CD4-positive, alpha-beta T cell treated with Interleukin-15 for 1 hour (primary cell): ENCODE measurements at places on chromosomes 1 and 21.
A peak's percentile ranks its signal among the peaks of the same experiment; 100 is the strongest.

- DNase-seq, result no peak
Measured at GRCh38 chr1:12580054-12580887, 37.7 kb downstream of the DHRS3 start.

GRCh38 chr1:71273334-71273733 lies 192.5 kb upstream of the ZRANB2 start:
- no peak for DNase-seq

GRCh38 chr1:73914951-73915350 lies 283.0 kb downstream of the LRRIQ3 start:
- no peak for DNase-seq

- DNase-seq, result no peak
Measured at GRCh38 chr1:227880342-227880924, 65.0 kb downstream of the PRSS38 start.

DNA sequence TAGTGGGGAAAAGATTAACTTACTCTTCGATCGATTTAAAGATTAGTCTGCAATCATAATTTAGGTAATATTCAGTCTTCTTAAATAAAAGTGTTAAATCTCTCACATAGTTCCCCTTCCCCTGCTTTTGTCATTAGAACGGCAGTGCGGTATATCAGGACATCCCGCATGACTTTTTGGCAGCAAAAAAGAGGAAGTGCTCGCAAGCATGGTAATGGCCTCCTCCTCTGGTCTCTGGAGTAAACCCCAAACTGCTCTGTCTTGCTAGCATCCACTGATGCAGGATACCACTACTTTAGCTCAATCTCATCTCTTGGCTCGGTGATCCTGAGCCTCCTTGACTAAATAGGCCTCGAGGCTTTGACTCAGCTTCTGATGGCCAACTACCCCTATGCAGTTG lies 78.7 kb upstream of the VAV3 start:
- peak; percentile 63 for DNase-seq

GRCh38 chr1:28328228-28328648 lies 602 bp upstream of the MED18 start:
- DNase-seq, result no peak

- no peak for DNase-seq
Measured at GRCh38 chr1:15168479-15168878, 14.9 kb downstream of the TMEM51 start.

GRCh38 chr1:116311756-116312680 lies 61.0 kb upstream of the ATP1A1 start:
- no peak for DNase-seq

DNA sequence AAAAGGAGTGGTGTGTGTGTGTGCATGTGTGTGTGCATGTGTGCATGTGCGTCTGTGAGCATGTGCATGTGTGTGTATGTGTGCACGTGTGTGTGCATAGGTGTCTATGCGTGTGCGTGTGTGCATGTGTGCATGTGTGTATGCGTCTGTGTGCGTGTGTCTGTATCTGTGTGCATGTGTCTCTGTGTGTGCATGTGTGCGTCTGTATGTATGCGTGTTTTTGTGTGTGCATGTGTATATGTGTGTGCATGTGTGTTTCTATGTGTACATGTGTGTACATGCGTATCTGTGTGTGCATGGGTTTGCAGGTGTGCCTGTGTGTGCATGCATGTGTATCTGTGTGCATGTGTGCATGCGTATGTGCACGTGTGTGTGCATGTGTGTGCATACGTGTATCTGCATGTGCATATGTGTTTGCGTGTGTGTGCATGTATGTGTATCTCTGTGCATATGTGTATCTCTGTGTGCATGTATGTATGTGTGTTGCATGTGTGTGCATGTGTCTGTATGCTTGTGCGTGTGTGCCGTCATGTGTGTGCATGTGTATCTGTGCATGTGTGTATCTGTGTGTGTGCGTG lies 77.9 kb downstream of the TCP10L start:
- DNase-seq, result no peak

- no peak for DNase-seq
Measured at GRCh38 chr1:183699616-183700160, 46.6 kb upstream of the APOBEC4 start.

DNA sequence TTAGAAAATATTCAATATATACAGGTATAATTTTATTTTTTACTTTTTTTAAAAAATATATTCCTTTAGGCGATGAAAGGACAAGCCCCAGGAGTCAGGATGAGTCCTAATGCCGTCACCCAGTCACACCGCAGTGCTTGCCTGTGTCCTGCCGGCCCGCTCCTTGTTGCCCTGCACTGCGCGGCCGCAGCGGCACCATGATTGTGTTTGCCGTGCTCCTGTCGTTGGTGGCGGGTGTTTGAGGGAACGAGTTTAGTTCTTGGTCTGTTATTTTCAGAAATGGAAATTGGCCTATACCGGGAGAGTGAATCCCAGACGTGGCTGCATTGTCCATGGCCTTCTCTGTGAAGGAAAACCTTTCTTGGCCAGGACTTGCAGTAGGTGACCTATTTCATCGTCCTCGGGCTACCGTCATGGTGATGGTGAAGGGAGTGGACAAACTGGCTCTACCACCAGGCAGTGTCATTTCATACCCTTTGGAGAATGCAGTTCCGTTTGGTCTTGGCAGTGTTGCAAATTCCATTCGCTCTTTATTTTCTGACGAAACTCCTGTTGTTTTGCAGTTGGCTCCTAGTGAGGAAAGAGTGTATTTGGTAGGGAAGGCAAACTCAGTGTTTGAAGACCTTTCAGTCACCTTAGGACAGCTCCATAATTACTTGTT lies 45.9 kb upstream of the CRB1 start:
- DNase-seq, result no peak

- DNase-seq, result peak; percentile 70
Measured at GRCh38 chr1:45393718-45394302, 53.6 kb upstream of the MUTYH start.

DNA sequence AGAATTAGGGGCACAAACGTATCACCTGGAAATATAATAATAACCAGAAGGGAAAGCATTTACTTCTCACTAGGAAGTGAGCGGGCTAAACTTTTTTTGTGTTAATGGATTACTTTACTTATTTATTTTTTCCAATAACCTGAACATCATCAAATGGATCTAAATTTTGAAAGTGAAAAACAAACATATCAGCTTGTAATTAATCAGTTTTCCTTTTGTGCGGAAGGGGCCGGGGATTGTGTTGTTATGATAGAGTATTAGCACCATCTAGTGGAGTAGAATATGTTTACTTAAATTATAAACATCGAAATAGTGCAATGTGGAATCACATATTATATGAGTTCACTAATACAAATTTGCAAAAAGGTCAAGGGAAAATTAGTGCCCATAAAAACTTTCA lies 9.0 kb downstream of the CFH start:
- no peak for DNase-seq

- DNase-seq, result no peak
Measured at GRCh38 chr1:85047472-85048295, 616 bp downstream of the MCOLN3 start.

DNA sequence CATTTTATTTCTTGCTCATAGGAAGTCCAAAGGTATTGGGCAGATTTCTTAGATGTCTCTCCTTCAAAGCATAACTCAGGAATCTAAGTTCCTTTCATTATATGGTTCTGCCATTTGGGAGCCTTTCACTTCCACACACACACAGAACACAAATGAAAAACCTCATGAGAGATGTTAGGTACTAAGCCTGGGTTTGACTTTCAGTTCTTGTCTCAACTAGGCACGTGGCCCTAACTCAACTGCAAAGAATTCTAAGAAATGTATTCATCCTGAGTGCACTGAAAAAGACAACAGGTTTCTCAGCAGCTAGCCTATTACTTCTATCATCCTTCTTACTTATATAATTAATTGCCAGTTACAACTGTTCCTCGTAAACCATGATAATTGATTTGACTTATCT lies 190.0 kb upstream of the SAMSN1 start:
- no peak for DNase-seq

DNA sequence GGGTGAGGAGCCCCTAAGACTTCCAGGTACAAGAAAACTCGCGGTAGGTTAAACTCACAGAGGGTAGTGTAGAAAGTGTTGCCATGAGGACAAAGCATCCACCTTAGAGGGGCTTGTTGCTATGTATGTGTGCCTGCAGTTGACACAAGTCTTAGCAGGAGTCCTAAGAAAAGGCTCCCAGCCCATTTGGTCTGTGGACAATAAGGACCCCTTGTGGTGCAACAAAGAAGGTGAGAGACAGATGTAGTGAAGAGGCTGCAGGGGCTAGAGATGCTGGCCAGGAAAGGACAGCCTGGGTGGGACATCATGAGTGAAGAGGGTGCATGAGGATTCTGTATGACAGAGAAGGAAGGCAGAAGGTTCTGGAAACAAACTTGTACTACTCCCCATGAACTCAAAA lies 36.3 kb upstream of the IL10 start:
- peak; percentile 55 for DNase-seq

- DNase-seq, result no peak
Measured at GRCh38 chr1:219900201-219900600, 28.2 kb downstream of the SLC30A10 start.

GRCh38 chr1:231252336-231252735 lies 11.3 kb downstream of the GNPAT start:
- no peak for DNase-seq

DNA sequence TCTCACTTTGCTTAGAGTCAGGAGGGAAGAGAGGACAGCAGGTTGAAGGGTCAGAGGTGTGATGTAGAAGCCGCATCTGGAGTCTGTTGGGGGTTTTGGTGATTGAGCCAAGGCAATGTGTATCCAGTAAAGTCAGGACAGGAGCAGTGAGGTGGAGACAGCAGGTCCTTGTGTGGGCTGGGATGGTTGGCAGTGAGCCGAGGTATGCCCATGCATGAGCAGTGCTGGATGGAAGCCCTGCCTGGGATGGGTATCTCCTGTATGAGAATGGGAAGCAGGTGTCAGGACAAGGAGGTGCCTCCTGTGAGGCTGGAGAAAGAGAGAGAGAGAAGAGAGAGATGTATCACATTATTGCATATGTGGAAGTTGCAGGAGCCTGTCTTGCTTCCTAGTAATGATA lies 90.0 kb downstream of the OBSCN start:
- DNase-seq, result no peak

DNA sequence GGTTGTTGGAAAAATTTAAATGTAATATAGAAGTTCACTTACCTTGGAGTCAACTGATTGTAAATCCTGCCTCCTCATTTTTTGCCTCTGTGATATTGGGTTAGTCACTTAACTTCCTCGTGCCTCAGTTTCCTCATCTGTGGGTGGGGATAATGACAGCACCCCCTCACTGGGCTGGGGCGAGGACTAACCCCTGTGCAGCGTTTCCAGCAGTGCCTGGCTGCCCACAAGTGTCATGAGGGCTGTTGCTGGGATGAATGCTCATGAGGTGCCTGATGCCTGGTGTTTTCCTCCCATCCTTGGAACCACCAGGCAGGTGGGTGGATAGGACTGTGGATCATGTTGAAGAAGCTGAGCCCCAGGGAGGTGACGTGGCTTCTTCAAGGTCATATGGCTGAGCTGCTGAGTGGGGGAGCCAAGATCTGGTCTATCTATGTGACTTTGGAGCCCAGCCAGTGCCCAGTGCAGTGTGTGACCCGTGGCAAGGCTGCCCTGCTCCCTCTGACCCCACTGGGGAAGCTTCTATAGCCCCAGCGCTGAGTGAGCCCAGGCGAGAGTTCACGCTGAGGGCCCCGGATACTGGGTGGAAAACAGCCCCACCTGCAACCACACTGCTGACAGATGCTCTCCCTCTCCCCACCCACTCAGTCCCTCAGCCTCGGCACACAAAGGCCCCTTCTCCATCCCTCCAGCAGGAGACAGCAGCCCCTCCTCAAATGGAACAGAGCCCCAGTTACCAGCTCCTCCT lies 446.0 kb downstream of the PTPRU start:
- no peak for DNase-seq

GRCh38 chr21:36188937-36189336 lies 32.3 kb downstream of the DOP1B start:
- no peak for DNase-seq

DNA sequence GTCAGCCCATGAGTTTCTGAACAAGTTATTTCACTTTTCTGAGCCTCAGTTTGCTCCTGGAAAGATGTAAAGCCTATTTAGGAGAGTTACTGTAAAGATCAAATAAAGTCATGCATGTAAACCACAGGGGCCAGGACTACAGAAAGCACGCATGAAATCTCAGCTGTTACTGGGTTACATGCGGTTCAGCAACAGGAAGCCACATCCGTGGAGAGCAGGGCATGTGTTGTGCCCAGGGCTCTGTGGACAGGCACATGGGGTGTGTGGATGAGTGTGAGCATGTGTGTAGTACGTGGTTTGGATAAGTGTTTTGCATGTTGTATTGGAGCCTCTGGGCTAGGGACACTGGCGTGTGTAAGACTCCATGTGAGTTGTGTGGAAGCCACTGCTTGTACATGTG lies 2.2 kb upstream of the EPHA2 start:
- DNase-seq, result peak; percentile 24

DNA sequence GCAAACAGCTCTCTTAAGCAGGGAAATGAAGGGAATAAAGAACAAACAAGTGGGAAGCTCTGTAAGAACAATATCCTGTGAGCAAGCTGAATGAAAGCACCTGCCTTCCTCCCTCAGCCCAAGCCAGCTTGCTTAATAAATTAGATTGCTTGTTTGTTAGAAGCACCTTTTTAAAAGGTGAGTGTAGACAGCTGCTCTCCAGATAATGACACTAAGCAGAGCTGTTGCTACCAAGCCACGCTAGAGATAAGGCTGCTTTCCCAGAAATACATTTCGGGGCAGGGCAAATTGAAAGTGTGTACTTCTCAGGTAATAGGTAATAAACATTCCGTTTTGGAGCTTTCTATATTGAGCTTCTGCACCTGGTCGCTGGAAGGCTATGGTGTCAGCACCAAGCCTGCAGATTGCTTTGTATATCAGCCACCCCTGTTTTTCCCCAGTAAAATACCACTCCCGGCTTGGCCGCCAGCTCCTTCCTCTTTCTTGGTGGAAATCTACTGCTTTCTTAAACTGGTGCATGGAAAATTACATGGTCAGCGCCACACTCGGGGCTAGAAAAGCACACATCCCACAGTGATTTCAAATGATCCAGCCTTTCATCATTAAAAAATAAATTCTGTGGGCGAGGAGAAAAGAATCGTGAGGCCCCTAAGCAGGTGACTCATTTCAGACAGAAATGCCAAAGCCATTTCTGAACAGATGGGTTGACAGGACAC lies 151.3 kb downstream of the ETS2 start:
- no peak for DNase-seq

- no peak for DNase-seq
Measured at GRCh38 chr1:145997718-145998023, 1.3 kb upstream of the TXNIP start.

DNA sequence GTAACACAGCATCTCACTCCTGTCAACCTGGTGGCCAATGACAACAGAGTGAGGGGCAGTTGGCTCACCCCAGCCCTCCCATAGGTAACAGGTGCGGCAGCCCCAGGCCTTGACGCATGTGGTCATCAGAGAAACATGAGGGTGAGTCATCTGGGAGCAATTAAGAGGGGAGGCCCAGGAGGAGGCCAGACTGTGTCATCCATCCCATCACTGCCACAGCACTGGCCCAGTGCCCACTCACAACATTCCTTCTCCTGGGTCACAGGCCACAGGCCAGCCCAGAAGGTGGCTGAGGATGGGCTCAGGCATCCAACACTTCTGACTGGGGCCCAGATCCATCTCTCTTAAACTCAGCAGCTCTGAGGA lies 17.1 kb downstream of the TEX35 start:
- peak; percentile 5 for DNase-seq

- DNase-seq, result no peak
Measured at GRCh38 chr1:85317560-85317959, 41.1 kb upstream of the BCL10 start.
